CD4-positive, alpha-beta memory T cell (primary cell): ENCODE measurements at places on chromosomes 16 and 17.
A peak's percentile ranks its signal among the peaks of the same experiment; 100 is the strongest.

GRCh38 chr17:36703860-36704266 lies 102.5 kb downstream of the MRM1 start:
- peak; percentile 41 for DNase-seq

GRCh38 chr17:17710728-17711541 lies 29.7 kb downstream of the RAI1 start:
- DNase-seq, result no peak

DNA sequence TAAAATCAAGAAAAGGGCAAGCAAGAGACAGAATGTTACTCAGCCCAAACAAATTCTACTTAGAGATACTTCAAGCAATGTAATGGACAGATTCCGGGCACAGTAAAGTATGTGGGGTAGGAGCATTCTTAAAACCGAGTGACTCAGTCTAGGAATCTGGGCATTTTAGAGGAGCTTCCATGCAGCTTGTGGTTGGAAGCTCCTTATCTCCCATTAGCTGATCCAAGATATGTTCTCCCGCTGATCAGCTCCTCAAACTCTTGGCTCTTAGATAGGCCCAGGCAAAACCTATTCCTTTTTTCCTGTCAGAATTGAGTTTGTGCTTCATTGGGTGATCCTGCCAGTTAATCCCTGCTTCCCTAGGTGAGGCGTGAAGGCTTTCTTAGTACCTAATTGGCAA lies 303.3 kb downstream of the CEP112 start:
- DNase-seq, result no peak

- DNase-seq, result no peak
Measured at GRCh38 chr16:78292844-78293380, 193.5 kb downstream of the WWOX start.

GRCh38 chr17:57397402-57397801 lies 141.1 kb downstream of the MSI2 start:
- DNase-seq, result no peak

- peak; percentile 40 for DNase-seq
Measured at GRCh38 chr16:15650698-15651171, 690 bp downstream of the NDE1 start.

DNA sequence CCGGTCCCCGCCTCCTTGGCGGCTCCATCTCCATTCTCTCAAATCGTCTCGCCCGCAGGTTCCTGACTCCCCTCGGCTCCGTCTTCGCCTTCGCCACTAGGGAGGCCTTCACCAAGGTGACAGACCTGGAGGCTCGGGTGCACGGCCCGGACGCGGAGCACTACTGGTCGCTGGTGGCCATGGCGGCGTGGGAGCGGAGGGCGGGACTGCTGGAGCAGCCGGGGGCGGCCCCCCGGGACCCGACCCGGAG lies 862 bp downstream of the GLTPD2 start:
- no peak for DNase-seq

- no peak for DNase-seq
Measured at GRCh38 chr17:69719474-69720048, 305.1 kb downstream of the MAP2K6 start.

GRCh38 chr17:48483471-48484131 lies 47.2 kb downstream of the HOXB1 start:
- DNase-seq, result no peak

- no peak for DNase-seq
Measured at GRCh38 chr16:3087243-3088235, 11.6 kb downstream of the ZSCAN10 start.

- no peak for DNase-seq
Measured at GRCh38 chr17:6870841-6871240, 39.3 kb upstream of the TEKT1 start.

DNA sequence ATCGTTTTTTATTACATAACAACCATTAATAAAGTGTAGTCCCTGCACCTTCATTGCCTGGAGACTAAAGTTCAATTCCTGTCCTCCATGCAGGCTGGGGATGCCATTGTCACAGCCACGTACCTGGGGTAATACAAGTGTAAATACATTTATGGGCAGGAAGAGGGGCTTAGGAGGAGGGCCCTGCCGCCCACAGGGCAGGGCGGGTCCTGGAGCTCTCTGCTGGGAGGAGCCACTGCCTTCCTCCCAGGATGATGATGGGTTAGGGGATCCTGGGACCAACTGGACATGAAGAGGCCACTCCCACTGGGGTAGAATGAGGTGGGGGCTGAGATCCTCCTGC lies 44.1 kb upstream of the SLC38A10 start:
- no peak for DNase-seq

- no peak for DNase-seq
Measured at GRCh38 chr16:87051526-87052320, 265.5 kb downstream of the C16orf95 start.

DNA sequence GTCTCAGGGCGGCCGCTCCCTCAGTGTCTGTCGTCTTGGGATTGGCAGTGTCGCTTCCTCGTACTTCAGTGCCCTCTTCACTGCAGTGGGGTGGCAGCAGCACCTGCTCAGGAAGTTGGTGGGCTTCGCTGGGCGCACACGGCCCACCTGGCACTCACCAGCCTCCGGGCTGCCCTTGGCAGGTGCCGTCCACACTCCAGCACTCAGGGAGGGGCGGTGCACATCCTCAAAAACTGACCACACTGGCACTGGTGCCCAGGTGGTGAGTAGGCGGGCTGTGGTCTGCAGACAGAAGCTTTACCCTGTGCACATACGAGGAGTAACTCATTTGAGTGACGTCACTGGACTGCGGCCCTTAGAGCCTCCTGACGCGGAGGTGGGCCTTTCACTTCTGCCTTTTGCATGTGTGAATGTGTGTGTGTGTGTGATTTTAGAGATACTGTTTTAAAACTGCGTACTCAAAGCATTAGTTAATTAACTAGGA lies 94.6 kb downstream of the BANP start:
- no peak for DNase-seq

DNA sequence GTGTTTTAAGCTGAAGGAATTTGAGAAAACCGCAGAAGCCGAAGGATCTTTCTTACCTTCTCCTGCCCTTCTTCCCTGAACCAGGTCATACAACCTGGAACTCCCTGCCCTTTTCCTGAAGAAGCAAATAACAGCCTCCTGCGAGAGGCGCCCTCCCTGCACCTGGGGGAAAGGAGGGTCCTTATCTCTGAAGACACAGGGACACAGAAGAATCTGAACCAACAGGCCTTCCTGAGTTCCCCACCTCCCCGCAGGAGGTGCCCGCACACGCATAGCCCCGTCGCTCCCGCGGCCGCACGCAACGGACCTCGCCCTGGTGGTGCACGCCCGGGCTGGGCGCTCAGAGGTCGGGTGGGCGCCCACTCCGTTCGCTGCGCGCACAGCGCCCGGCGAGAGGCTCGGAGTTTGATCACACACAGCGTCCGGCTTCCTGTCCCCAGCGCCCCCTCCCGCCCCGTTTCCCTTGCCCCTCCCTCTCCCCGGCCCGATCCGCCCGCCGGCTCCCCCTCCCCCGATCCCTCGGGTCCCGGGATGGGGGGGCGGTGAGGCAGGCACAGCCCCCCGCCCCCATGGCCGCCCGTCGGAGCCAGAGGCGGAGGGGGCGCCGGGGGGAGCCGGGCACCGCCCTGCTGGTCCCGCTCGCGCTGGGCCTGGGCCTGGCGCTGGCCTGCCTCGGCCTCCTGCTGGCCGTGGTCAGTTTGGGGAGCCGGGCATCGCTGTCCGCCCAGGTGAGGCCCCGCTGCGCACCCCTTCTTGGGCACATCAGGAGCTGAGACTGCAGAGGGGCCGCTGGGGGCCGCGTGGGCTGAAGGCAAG lies at the start of gene TNFSF12:
Gene TNFSF12 (plus strand): TSS at position 474 of the 816 bp plus-strand sequence. CDS start 96 bp downstream, at position 570.
- DNase-seq, result peak; percentile 64
